Gastroesophageal sphincter (tissue), 4 donors: ENCODE measurements at places on chromosomes 13 and 19.

GRCh38 chr19:54209811-54210494 lies 9.3 kb downstream of the RPS9 start:
- ATAC-seq: peak; percentile 84

DNA sequence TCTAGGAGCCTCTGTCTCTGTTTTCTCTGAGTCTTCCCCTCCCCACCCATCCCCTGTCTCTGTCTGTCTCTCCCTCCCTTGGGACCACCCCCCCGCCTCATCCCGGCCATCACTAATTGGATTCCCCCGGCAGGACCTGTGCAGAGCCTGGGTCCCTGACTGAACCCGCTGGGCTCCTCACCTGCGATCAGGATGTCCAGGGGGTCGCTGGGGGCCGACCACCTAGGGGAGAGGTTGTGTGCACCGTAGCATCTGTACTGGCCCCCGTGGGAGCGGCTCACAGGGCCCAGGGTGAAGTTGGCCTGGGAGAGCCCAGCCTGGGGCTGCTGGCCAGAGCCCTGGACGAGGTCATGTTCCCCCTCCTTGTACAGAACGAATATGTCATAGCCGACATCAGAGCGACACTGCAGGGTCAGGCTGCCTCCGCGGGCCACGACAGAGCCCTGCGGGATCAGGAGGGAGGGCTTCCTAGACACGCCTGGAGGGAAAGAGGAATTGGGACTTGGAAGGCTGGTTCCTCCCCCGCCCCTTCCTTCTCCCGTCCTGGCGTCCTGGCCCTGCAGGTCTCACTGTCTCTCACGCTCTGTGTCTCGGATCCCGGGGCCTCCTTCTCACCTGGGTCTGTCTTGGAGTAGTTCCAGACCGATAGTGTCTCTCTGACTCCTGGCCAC lies 1.8 kb downstream of the LILRB5 start:
- no peak for ATAC-seq

GRCh38 chr13:81670048-81670447 lies 1329.1 kb upstream of the SPRY2 start:
- no peak for ATAC-seq

GRCh38 chr19:41548954-41549688 lies 26.8 kb upstream of the CEACAM21 start:
- ATAC-seq: no peak

DNA sequence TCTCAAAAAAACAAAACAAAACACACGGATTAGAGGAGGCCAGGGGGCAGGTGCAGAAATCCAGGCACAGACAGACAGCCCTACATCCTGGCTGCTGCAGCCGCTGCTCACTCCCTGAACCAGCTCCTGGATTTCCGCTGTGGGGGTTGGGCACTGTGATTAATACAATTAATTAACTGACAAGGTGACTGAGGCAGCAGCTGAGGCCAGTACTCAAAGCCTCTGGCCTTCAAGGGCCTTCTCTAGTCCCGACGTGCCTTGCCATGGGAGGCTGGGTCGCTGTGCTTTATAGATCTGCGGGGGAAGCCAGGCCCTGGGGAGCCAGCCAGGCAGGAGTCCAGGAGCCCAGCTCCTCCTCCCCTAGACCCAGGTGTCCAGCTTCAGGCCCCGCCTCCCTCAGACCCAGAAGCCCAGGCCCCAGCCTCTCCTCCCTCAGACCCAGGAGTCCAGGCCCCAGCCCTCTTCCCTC lies 4.6 kb downstream of the NECTIN2 start:
- no peak for ATAC-seq

- no peak for ATAC-seq
These were observed 94.0 kb downstream of the KLF12 start for GRCh38 chr13:74040200-74040599.

GRCh38 chr13:51644654-51645053 lies 60.4 kb downstream of the WDFY2 start:
- ATAC-seq: peak; percentile 47

DNA sequence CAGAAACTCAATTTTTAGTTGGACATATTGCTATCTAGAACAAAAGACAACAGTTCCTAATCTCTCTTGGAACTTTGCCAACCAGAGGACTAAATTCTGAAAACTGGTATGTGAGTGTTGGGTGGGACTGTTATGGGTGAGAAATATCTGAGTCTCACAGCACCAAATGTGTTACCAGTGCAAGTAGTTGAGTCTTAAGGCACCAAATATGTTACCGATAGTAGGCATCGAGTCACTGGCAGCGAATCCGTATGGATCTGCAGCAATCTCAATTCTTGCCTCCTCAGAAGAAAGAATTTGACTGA lies 575.2 kb downstream of the DACH1 start:
- ATAC-seq: no peak

GRCh38 chr13:98845742-98846141 lies 93.3 kb upstream of the SLC15A1 start:
- no peak for ATAC-seq

DNA sequence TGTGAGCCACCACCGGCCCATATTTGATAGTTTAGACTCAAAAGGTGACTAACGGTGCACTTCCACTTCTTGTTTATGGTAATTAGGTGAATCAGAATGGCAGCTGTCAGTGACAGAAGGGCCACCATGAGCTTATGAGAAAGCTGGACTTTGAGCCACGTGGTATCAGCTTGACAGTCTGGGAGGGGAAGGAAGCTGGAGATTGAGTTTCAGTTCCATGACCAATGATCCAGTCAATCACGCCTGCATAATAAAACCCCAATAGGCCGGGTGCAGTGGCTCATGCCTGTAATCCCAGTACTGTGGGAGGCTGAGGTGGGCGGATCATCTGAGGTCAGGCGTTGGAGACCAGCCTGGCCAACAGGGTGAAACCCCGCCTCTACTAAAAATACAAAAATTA lies 8.2 kb downstream of the EID2B start:
- ATAC-seq: no peak

- ATAC-seq: no peak
These were observed 52.2 kb upstream of the CYP4F8 start for GRCh38 chr19:15562861-15563260.

DNA sequence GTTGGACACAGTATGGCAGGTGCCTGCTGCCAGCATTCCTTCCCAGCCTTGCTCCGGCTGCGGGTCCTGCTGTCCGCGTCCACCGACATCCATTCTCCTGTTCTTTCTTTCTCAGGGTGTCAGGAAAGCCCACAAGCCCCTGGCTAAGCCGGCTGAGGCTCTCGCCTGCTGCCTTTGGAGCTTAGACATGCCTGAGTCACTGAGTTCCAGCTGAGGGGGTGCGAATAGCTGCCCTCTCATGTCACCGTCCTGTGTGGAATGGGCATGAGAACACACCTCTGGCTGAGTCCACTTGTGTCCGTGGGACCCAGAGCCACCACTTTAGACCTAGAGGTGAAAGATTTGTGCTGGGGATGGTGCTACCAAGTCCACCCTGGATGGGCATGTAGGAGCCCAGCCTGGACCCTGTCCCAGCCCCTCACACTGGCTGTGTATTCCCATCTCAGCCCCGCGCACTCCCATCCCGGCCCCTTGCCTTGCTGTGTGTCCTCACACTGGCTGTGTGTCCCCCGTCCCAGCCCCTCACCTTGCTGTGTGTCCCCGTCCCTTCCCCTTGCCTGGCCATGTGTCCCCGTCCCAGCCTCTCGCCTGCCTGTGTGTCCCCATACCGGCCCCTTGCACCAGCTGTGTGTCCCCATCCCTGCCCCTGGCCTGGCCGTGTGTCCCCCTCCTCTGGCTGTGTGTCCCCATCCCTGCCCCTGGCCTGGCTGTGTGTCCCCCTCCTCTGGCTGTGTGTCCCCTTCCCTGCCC lies 24.6 kb upstream of the IRS2 start:
- ATAC-seq: no peak

DNA sequence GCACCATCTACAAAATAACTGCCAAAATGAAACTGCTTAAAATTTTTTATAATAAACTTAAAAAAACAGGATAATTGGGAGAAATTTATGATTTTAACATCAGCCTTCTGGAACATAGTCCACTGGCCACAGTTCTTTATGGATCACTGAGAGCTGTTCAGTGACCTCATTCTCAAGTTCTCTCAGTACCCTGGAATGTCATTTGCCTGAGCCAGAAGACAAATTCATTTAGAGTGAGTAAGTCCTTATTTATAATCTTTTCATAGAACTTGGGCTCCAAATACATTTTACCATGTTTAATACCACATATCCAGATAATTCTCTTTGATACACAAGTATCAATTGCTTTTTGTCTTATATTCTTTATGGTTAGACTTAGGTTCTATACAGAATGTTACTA lies 87.6 kb downstream of the CAB39L start:
- peak; percentile 92 for ATAC-seq

- ATAC-seq: peak; percentile 71
These were observed 16.0 kb upstream of the SEMA6B start for GRCh38 chr19:4575267-4576015.

DNA sequence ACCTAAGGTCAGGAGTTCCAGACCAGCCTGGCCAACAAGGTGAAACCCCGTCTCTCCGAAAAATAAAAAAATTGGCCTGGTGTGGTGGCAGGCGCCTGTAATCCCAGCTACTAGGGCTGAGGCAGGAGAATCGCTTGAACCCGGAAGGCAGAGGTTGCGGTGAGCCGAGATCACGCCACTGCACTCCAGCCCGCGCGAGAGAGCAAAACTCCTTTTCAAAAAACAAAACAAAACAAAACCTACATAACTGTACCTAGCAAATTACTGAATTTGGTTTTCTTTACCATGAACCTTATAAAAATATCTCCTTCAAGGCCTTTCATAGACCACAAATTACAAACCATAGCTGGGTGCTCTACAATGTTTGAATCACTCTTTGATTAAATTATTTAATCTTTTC lies 760 bp downstream of the ZNF91 start:
- ATAC-seq: no peak

DNA sequence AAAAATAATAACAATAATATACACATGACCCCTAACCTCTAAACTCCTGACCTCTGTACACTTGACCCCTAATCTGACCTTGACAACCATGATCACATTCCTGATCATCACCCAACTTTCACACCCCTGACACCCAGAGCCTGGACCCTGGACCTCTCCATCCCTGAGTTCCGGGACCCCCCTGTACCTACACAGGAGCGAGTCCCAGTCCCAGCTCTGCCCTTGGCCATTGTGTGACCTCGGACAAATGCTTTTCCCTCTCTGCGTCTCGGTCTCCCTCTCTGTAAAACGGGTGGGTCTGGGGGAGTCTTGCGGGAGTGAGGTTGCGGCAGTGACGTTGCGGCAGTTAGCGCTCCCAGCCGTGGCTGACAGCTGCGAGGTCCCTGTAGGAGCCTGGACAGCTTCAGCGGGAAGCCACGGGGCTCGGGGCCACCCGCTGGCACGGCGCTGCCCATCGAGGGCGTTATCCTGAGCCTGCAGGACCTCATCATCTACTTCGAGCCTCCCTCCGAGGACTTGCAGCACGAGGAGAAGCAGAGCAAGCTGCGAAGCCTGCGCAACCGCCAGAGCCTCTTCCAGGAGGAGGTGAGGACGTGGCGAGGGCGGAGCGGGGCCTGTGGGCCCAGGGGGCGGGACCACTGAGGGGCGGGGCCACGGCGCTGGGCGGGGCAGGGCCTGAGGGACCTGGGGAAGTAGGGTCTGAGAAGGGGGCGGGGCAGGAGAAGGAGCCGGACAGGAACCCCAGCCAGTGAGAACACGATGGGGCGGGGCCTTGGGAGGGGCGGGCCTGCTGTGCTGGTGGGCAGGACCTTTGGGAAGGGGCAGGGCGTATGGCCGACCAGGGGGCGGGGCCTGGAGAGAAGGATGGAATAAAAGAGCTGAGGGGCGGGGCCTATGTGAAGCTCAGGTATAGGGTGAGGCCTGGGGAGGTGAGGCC lies 19.2 kb downstream of the RYR1 start:
- ATAC-seq: peak; percentile 13

GRCh38 chr13:27921421-27921960 lies 1.7 kb downstream of the PDX1 start:
- ATAC-seq: no peak

DNA sequence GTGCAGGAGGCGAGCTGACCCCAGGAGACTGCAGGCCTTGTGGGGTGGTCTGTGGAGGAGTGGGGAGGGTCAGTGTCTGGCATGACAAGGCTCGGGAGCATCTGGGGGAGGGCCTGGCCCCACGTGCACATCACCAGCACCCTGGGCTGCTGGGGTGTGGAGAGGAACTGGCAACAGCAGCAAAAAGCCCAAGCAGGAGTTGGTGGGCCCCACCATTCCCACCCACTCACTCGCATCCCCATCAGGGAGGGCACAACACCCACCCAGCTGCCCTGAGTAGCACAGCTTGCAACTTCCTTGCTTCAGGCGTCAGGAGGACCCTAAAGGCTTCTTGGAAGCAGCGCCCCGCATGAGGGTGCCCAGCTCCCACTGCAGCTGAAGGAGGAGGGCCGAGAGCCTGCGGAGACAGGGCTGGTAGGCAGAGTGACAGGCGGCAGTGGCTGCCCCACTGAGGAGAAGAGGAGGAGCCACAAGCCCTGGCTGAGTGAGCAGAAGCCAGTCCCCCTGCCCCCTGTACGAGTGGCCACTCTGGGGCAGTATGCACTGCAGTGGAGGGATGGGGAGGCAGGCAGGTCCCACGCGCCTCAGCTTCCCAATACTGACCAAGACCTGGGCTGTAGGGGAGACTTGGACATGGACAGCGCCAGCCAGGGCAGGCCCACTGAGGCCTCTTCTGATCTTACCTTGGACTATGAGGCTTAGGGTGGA lies 26.5 kb downstream of the ELL start:
- no peak for ATAC-seq

GRCh38 chr19:44573627-44574026 lies 39.7 kb upstream of the IGSF23 start:
- ATAC-seq: no peak

GRCh38 chr13:109785892-109786450 lies 412 bp downstream of the IRS2 start:
- peak; percentile 23 for ATAC-seq

DNA sequence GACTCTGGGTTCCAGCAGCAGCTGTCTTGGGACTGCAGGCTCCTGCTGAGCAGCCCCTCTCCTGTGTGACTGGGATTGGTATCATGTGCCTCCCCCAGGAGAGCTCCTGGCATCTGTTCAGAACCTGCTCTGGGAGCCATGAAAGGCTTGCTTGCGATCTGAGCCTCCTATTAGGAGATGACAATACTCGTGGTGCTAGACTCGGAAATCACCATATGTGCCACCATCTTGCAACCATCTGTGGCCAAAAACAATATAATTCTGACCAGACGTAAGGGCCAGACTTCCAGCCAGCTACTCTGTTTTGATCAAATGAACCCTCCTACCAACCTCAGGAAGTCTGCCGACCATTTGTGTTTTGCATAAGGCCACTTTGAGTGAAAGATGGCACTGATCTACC lies 484.7 kb downstream of the IRS2 start:
- ATAC-seq: no peak

DNA sequence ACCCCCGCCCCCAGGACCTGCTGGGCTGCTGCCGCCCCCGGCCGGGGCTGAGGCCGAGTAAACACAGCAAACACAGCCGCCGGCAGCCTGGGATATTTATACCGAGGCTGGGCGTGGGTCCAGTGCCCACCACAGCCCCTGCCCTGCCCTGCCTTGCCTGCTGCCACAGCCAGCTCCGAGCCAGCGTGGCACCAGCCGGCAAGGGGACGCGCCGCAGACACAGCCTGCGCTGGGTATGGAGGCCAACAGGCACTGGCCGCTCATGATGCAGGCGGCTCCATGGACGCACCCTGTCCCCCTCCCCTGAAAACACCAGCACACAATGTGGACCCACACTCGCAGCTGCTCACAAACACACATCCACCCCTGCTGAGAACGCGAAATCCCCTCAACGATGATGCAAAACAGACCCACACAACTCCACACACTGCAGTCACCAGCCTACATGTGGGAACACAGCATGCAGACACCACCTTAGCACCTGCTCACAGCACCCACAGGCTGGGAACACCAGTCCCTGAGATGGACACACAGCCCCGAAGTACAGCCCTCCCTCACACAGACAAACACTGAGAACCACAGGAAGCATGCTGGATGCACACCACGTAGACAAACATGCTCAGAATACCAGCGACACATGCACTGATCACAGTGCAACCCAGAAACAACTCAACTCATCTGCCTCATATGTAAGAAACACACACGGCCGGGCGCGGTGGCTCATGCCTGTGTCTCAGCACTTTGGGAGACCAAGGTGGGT lies 16.2 kb downstream of the CCDC97 start:
- no peak for ATAC-seq
